ENCODE measurements at places on chromosomes 11 and 22.

DNA sequence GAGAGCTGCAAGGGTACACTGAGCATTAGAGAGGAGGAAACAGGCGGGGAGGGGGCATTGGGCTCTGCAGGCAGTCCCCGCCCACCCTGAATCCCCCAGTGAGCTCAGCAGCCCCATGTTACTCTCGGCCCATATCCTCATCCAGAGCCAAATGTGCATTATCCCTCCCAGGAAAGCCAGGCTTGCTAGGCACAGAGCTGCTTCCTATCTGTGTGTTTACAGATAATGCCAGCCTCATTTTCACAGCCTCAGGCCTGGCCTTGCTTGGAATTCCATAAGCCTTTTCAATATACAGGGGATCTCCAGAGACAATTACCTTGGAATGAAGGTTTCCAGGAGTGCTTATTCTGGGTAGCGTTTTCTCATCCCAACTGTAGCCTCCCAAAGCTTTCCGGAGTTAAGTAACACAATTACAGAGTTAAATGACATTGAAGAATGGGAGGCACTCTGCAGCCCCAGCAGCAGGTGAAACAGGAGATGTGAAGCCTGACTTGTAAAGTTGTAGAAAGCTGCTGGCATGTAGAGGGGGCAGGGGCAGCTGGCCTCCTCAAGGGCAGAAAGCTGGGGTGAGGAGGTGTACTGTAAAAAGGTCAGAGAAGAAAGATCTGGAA lies 91.5 kb upstream of the TBCEL start:
- no peak for DNase-seq

DNA sequence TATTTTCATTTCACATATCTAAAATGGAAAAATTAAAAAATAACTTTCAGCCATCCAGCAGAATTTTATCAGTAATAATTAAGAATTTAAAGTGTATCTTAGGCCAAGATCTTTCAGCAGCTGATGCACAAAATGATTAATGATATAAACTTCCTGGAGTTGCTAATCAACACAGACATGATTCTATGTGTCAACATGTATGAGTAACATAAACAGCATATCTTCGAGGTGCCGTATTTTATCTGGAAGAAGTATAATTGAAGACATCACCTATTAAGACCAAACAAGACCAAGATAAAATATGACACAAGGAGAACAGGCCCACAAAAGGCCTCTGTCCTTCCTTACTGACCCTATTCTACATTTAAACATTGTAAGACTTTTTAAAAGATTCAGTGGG lies 45.2 kb downstream of the SLC5A12 start:
- no peak for DNase-seq

DNA sequence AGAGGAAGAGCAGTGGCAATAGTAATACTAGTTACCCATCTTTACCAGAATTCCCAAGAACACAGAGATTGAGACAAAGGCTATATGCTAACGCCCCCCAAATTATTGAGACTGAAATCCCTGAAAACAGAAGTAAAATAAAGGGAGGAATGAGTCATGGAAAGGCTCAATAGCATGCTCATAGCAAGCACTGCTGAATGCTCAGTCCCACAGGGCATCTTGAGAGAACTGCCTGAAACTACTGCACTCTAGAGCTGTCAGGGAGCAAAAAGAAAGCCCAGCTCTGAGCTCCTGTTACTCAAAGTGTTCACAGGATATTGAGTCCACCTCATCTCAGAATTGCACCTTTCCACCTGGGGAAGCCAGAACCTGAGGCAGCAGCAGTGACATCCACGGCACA lies 44.1 kb upstream of the FIBIN start:
- no peak for DNase-seq

DNA sequence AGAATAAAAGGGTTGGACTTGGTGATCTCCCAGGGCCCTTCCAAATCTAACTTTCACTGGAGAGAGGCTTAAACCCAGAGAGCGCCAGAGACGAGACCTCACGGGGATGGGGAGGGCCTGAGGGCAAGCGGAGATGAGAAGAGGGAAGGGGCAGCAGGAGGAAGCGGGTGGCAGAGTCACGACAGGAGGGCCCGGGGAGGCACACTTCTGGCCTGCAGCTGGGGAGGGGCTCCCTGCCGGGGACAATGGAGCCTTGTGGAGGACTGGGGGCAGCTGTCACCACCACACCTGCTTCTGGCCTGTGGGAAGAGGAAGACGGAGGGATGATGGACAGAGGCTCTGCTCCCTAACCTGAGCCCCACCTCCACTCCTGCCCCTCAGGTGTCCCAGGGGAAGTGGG lies 40.2 kb downstream of the PDE2A start:
- no peak for DNase-seq

- no peak for DNase-seq
Observed at GRCh38 chr11:112212710-112213109, 13.5 kb upstream of the PTS start.

- no peak for DNase-seq
Observed at GRCh38 chr22:23132376-23133091, 9.3 kb downstream of the RSPH14 start.

GRCh38 chr22:30565341-30565740 lies 9.1 kb downstream of the GAL3ST1 start:
- no peak for DNase-seq

GRCh38 chr22:49449811-49450446 lies 377.7 kb downstream of the BRD1 start:
- no peak for DNase-seq

- DNase-seq = no peak
Observed at GRCh38 chr11:29801561-29801960, 215.3 kb downstream of the KCNA4 start.

- no peak for DNase-seq
Observed at GRCh38 chr11:109998921-109999320, 94.3 kb upstream of the ZC3H12C start.

DNA sequence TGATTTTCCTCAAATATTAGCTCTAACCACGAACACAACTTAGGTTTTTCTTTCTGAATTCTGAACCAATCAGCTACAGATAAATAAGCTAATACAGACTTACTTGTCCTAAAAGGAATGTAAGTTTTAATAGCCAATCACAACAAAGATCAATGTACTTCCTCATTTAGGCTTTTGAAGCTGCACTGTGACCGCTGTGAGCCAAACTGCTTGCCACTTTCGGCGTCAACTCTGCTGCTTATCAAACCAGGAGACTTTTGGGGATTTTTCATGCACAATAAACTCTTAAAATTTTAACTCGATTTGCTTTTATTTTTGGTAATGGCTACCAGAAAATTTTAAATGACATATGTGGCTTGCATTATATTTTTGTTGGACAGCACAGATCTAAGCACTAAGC lies 92.5 kb downstream of the TMPRSS5 start:
- DNase-seq = no peak

GRCh38 chr11:2567026-2567671 lies 122.3 kb downstream of the KCNQ1 start:
- DNase-seq = no peak

GRCh38 chr22:29400576-29400975 lies 12.2 kb upstream of the AP1B1 start:
- no peak for DNase-seq

DNA sequence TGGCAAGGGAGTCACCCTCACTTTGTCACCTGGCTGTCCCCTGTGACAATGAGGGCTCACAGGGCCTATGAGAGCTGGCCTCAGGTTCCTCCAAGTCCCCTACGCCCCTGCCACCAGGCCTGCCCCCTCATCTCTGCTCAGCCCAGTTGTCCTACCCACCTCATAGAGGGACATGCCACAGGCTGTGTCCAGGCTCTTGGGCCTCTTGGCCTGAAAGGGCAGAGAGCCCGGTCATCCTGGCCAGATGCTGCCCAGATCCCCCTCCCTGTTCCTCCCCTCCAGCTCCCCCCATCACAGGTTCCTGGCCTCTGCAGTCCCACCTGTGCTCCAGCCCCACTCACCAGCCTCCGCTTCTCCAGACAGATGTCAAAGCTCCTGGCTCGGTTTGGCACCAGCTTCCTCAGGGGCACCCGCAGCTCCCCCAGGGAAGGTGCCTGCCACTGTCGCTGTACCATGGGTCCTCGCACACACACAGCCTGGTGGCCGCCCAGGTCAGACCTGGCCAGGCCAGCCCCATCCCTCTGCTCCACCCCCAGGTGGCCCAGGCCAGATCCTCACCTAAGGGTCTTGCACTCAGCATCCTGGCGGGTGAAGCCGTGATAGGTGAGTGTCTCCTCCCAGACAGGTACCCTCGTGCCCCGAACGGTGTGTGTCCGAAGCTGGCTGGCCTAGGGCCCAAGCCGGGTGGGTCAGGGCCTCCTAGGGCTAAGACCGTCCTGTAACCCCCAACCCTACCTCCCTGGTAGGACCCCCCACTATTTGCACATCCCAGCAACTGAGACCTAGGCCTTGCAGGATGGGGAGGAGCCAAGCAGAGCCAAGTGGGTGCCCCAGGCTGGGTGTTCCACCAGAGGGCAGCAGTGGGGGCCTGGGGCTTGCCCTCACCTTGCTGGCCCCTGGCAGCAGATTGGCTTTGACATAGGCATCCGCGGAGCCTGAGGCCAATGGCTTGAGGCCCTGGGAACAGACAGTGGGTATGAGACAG lies 8.3 kb downstream of the NDUFV1 start:
- DNase-seq = no peak

DNA sequence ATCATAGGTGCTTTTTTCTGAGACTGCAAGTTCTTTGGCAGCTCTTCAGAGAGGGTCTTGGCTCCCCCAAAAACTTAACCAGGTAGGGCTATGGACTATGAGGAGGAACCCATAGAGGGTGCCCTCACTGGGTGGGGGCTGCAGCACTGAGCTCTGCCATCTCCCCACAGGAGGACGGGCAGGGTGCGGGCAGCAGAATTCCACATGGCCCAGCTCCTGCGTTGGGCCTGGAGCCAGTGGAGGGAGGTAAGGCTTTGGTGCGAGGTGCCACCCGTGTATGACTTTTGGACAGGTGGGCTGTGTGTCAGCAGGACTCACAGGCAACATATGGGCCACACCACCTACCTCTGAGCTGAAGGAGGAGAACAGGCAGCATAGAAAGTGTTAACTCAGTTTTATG lies 58.4 kb downstream of the PISD start:
- DNase-seq = no peak

- DNase-seq = no peak
Observed at GRCh38 chr11:92222701-92223100, 1.9 kb upstream of the FAT3 start.

GRCh38 chr11:119744577-119744976 lies 15.6 kb upstream of the NECTIN1 start:
- no peak for DNase-seq

GRCh38 chr11:117945047-117945810 lies 16.0 kb upstream of the TMPRSS13 start:
- no peak for DNase-seq

DNA sequence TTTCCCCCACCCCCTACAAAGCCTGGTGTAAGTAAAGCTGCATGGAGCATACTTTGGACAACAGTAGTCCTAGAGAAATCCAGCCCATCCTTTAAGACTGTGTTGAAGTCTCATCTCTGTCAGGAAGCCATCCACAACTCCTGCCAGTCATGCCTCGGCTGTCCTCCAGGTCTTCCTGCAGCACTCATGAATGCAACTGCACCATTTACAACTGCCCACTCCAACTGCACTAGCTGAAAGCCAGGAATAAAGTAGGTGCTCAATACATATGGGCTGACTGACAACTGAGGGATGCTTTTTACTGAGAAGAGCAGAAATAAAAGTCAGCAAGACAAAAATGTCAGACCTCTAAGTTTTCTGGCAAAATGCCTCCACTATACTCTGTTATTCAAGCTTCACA lies 27.4 kb downstream of the IL18BP start:
- DNase-seq = no peak

DNA sequence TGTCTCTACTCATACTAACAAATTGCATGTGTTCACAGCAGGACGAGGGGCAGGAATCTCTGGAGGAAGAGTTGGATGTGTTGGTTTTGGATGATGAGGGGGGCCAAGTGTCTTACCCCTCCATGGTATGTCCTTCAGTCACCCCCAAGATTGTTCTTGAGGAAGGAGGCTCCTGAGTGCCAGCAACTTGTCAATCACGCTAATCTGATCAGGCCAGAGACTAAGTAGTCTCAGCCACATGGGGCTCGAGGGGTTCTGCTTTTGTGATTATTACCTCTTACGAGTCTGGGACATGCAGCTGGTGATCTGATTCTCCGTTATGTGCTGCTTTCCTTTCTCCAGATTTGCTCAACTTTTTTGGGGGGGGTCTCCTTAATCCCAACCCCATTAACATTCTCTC lies 54.3 kb downstream of the CTNND1 start:
- DNase-seq = no peak

DNA sequence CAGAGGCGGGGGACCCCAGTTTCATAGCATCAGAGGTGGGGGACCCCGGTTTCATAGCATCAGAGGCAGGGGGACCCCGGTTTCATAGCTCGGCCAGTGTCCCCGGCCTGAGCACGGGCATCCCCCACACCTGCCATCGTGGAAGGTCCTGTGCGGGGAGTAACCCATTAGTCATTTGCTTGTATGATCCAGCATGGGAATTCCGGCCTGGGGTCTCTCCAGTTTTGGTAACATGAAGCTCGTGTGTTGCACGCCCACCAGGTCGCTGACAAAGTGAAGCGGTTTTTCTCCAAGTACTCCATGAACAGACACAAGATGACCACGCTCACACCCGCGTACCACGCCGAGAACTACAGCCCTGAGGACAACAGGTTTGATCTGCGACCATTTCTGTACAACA lies 29.0 kb upstream of the KRTAP5-7 start:
- no peak for DNase-seq

DNA sequence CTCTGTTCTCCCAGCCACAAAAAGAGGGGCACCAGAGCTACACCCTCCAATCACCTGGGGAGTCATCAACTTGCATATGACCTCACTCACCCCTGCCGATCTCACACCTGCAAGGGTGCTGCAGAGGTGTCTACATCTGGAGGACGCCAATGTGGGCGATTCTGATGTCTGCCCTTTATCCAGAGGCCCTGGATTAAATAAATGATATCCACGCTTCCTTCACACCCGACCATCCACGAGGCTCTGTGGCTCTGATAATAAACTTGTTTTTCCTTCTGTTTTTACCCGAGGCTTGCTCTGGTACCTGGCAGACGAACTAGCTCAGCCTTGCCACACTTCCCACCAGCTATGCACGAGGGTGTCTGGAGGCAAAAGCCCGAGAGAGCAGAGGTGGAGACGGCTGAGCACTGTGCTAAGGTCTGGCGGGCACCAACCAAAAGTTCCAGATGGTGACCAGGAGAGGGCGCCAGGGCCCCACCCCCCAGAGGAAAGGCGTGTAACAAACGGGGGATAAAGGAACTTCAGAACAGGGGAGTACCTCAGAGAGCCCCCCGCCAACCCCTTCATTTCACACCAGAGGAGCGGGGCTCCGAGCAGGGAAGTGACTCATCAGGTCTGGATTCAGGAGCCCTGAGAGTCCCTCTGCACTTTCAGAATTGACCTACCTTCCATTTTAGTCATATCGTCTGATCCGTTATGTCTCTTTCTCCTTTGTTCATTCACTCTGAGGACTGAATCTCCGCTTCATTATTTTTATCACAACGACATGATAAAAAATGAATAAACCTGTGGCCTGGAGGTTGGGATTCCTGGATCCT lies 13.5 kb downstream of the SCN3B start:
- DNase-seq = peak; percentile 30
